ENCODE measurements at places on chromosomes 4 and X. TPM values are rescaled to one million over a fixed set of nuclear protein-coding genes. Genes with fewer than 3 reads are reported as not detected.

RADX gene
- 3.5 TPM for total RNA-seq

GBA3 gene
- total RNA-seq = not detected

DNA sequence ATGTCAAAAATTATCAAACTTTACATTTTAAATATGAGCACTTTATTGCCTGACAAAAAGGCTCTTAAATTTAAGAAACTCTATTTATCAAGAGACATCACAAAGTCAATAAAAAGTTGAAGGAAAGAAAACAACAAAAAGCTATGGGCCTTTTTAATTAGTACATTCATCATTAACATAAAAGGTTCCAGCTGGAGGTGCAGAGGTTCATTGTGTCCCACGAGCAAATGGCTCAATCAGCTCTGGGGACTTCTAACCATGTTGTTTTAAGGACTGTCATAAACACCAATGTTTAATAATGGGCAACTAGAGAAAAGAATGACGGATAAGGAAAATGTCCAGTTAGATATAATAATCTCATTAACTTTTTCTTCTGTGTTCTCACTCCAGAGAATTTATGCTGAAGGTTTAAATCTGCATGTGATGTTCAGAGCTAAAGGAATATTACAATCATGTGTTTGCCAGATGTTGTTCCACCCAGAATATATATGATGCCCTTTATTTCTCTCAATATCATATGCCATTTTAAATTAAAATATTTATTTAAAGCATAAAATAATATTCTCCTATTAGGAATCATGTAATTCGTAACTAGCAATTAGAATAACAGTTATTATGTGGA, 840.3 kb upstream of the ADGRL3 start:
- no peaks in the 10 kb centered on the region for H3K4me1 ChIP-seq
- H3K27me3 ChIP-seq = no peaks in the 10 kb centered on the region
- no peak overlapping the region for H3K4me3 ChIP-seq

GRCh38 chrX:48694776-48695533, 1.6 kb upstream of the SUV39H1 start:
- no peak for DNase-seq
- no peak overlapping the region for H3K4me3 ChIP-seq
- peaks cover 19% of the 10 kb centered on the region for H3K4me1 ChIP-seq
- no peaks in the 10 kb centered on the region for H3K27me3 ChIP-seq

CFP gene
- total RNA-seq = 2.4 TPM

DNA sequence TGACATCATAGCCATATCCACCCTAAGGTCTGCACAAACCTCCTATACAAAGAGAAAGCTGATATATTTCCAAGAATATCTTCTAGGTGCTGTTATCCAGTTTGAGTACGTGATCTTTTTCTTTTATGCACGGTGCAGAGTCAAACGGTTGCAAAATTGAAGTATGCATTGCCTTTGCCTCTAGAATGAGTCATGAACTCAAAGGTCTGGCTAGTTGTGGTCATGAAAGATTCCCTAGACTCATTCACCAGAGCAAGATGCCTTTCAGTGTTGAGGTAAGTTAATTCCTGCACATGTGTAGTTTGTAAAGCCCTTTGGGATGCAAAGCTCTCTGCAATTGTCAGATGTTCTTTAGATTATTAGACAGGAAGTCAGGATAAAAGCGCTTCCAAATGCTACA, 704.4 kb downstream of the PCDH19 start:
- DNase-seq = no peak
- no peak overlapping the region for H3K4me3 ChIP-seq
- no peaks in the 10 kb centered on the region for H3K4me1 ChIP-seq
- H3K27ac ChIP-seq = no peak overlapping the region
- no peaks in the 10 kb centered on the region for H3K36me3 ChIP-seq

EGFL6 gene
- total RNA-seq = 0.93 TPM

GRCh38 chr4:115873048-115873447, 759.6 kb upstream of the NDST4 start:
- no peaks in the 10 kb centered on the region for H3K4me1 ChIP-seq
- no peaks in the 10 kb centered on the region for H3K36me3 ChIP-seq
- no peaks in the 10 kb centered on the region for H3K27me3 ChIP-seq

DNA sequence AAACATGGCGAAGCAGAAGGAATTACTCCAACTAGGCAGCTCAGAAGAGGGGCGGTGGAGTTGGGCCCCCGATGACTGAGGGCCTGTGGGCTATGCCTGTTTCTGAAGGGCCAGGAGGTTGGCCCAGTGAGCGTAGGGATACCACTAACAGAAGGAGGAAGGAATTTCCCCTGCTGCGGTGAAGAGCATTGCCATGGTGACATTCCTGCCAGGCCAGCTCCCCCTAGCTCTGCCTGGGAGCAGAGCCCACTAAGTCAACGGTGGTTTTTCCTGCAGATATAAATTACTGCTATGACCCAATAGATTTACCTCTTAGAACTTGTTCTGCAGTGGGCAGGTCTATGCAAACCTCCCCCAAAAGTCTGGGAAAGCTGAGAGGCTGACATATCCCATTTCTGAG, 28.9 kb upstream of the HMX1 start:
- DNase-seq = no peak
- H3K27ac ChIP-seq = no peak overlapping the region
- H3K4me3 ChIP-seq = no peak overlapping the region
- no peaks in the 10 kb centered on the region for H3K4me1 ChIP-seq

DNA sequence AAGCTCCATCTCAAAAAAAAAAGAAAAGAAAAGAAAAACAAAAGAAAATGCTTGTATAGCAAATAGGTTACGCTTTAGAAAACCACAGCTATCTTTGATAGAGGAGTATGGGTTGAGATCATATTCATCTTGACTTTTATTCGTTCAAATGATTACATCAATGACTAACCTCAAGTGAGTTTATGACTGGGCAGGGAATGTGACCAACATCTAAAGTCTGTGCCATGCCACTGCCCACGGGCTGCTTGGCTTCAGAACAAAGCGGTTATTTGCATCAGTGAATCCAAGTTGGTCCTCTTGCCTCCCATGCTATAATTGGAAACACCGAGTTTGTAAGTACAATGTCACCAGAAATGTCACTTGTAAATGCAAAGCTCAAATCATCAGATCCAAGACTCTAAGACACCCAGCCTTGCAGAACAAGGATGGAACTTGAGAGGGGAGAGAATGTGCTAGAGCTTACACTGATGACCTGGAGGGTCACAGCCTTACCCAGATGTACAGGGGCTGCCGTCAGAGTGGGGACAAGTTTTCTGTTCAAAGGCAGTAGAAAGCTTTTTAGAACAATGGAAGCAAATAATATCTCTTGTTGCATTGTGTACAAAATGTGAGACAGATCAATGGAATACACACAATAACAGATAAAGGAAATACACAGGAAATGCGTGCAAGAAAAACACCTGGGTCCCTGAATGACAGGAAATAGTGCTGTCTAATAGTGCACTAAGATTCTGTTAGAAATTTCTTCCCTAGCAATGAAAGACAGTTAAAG, 8.4 kb upstream of the OPN1LW start:
- no peak overlapping the region for H3K4me3 ChIP-seq
- DNase-seq = no peak
- H3K27ac ChIP-seq = no peak overlapping the region
- H3K27me3 ChIP-seq = no peaks in the 10 kb centered on the region

DNA sequence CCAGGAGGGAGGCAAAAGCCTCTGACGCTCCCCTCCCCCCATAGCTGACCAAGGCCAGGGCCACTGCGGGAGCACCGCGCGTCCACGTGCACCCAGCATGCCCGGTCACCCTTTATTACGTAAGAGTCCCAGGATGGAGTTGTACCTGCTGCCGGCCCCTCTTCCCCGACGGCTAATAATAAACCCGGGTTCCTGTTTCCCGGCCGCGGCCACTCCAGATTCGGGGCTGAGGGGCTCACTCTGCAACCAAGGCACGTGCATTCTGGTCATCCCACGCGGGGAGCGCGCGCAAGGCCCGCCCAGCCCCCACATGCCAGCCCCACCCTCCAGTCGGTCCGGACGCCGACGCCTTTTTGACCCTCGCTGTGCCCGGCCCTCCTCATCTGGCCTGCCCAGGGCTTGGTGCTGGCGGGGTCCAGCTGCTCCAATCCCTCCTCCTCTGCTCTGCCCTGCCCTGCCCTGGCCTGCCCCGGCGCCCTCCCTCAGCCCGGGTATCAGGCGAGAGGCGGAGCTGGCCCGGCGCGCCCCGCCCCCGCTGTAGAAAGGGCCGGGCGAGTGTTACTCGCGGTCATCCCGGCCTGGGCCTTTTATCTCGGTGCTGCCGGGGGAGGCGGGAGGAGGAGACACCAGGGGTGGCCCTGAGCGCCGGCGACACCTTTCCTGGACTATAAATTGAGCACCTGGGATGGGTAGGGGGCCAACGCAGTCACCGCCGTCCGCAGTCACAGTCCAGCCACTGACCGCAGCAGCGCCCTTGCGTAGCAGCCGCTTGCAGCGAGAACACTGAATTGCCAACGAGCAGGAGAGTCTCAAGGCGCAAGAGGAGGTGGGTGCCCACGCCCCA, 2.6 kb downstream of the MID1IP1 start:
- DNase-seq = peak; percentile 57
- peak overlapping the region; percentile 86 for H3K27ac ChIP-seq
- peak overlapping the region; percentile 95 for H3K4me3 ChIP-seq
- no peaks in the 10 kb centered on the region for H3K27me3 ChIP-seq
- H3K4me1 ChIP-seq = no peaks in the 10 kb centered on the region

C4orf51 gene
- total RNA-seq = not detected

XKRX gene
- total RNA-seq = 1.2 TPM

MAGEB2 gene
- total RNA-seq = not detected

TLR3 gene
- 2.0 TPM for total RNA-seq

DNA sequence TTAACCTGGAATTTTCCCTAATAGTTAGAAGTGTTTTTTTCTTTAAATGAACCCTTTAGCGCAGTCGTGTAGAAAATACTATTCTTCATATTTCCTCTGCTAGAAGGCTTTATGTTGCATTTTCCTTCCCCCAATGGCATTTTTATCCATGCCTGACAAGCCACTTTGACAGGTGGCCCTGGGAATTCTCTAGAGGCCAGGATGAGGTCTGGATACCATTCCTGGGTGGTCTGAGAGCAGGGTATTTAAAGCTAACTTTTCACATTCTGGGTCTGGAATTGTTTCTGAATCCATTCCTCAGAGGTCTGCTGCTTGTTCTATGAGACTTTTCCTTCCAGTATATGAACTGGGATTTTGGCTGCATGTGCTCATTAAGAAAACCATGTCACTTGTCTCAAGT, 31.2 kb upstream of the PDGFRA start:
- no peak for DNase-seq
- H3K36me3 ChIP-seq = no peaks in the 10 kb centered on the region
- H3K4me1 ChIP-seq = no peaks in the 10 kb centered on the region
- no peak overlapping the region for H3K27ac ChIP-seq
- no peaks in the 10 kb centered on the region for H3K27me3 ChIP-seq

DNA sequence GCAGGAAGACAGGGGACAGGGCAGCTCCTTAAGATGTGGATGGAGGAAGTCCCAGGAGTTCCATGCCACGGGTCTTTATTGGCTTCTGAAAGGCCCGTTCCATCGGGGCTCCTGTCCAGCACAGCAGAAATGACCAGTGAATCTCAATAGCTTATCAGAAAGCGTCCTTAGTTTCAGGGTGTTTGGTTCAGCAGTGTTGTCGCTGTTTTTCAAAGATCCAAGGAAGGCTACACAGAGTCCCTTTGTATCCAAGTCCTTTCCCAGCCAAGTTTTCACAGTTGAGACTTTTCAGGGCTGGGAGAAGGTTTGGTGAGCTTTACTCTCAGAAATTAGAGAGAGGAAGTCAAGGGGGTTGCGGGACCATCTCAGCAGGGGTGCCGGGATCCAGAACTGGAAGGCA, 5.0 kb upstream of the ZCCHC4 start:
- no peaks in the 10 kb centered on the region for H3K36me3 ChIP-seq
- no peaks in the 10 kb centered on the region for H3K4me1 ChIP-seq
- no peak overlapping the region for H3K4me3 ChIP-seq
- no peak overlapping the region for H3K27ac ChIP-seq
- DNase-seq = no peak
- H3K27me3 ChIP-seq = no peaks in the 10 kb centered on the region

GRCh38 chr4:117385526-117385925, 300.1 kb upstream of the TRAM1L1 start:
- H3K4me1 ChIP-seq = no peaks in the 10 kb centered on the region
- H3K27me3 ChIP-seq = no peaks in the 10 kb centered on the region
- no peak overlapping the region for H3K27ac ChIP-seq
- H3K36me3 ChIP-seq = no peaks in the 10 kb centered on the region
- no peak for DNase-seq
- H3K4me3 ChIP-seq = no peak overlapping the region

DNA sequence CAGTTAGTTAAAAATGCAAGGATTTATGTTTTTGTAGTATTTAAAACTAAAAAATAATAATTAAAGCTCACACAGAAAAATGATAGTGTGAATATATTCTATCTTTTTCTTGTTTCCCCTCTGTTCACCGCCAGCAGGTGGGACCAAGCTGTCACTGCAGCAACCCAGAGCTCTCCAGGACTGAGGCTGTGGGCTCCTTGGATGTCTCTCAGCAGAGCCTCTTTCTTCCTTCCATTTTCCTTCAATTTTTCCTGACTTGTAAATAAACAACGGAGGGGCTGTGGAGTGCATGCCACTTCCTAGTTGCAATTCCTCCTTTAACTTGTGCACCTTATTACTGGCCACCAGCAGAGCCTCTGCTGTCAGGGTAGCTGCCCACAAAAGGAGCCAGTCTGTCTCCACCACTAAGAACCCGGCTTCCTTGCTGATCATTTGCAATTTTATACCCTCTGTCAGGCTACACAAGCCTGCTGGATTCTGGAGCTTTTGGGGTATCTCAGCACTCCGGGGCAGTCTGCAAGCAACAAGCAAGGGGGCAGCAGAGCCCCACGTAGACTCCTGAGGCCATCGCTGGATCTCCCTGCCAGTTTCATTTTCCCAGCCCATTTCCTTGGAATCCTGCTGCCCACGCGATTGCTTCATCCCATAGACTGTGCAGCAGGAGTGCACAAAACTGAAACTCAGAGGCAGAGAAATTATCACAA, 1467.4 kb downstream of the C4orf33 start:
- no peaks in the 10 kb centered on the region for H3K27me3 ChIP-seq
- H3K4me1 ChIP-seq = peaks cover 7% of the 10 kb centered on the region
- H3K4me3 ChIP-seq = no peak overlapping the region
- no peaks in the 10 kb centered on the region for H3K36me3 ChIP-seq

DNA sequence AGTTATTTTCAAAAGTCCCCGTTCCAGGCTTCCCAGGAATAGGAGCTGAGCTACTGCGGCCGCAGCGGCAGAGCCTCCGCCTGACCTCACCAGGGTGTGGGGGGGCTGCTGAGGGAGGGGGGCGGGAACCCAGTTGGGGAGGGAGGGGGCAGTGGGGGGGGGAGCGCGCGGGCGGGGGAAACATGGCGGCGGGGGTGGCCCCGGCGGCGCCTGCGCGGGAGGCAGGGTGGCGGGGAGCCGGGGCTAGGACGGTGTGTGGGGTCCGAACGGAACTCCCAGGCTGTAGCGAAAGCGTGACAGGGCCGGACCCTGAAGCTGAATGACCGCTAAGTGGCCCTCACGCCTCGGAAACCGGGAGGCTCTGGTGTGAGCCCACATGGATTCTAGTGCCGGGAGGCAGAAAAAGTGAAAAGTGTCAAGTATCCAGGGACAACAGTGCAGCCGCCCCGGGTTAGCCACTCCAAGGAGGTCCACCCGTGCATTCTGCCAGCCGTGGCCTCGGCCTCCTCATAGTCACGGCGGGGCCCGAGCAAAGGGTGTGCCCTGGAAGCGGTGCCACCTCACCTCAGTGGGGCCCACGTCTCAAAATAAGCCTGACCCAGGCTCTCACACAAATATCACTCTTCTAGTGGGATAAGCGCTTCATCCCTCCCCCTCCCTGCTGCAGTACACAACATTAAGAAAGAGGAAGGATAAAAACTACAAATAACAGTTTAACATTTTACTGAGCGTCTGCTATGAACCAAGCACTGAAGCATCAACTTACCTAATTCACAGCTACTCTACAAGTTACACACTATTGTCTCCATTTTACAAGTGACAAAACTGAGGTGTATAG, at the start of gene KLHL13:
TSS of gene KLHL13 (minus strand) at position 98 of the 838 bp plus-strand sequence. CDS start 88,337 bp downstream, outside the sequence.
- H3K27me3 ChIP-seq = no peaks in the 10 kb centered on the region
- DNase-seq = peak; percentile 50
- H3K4me3 ChIP-seq = peak within 1 kb of the TSS; percentile 69
- H3K36me3 ChIP-seq = no peaks in the 10 kb centered on the region
- H3K27ac ChIP-seq = no peak within 1 kb of the TSS

SPANXC gene
- not detected for total RNA-seq
